ENCODE measurements at places on chromosomes 2 and 18.

GRCh38 chr18:69658685-69659084 lies 258.0 kb downstream of the DOK6 start:
- DNase-seq: no peak

- DNase-seq: no peak
Observed at GRCh38 chr2:84716564-84716963, 164.3 kb downstream of the TRABD2A start.

GRCh38 chr2:189267925-189268579 lies 88.5 kb upstream of the COL5A2 start:
- no peak for DNase-seq

DNA sequence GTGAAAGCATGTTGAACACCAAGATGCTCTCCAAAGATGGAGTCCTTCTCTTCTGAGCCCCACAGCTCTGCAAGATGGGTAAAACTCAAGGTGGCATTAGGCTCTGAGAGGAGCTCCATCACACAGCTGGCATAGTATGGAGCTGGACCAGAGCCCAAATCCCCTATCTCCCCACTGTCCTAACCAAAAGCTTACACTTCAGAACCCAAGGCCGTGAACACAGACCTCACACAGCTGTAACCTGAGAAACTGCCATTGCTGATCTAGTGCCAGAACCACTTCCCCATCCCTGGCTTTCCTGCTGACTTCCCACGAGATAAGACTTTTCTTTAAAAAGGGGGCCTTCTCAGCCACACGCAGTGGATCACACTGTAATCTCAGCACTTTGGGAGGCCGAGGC lies 25.0 kb downstream of the TTC32 start:
- DNase-seq: no peak

- DNase-seq: no peak
Observed at GRCh38 chr18:75691483-75691882, 264.0 kb upstream of the SMIM21 start.

GRCh38 chr2:100066246-100066645 lies 76.1 kb downstream of the AFF3 start:
- DNase-seq: no peak

- DNase-seq: no peak
Observed at GRCh38 chr2:147197754-147198483, 646.9 kb upstream of the ACVR2A start.

GRCh38 chr18:13136056-13136903 lies 82.3 kb upstream of the LDLRAD4 start:
- peak; percentile 69 for DNase-seq

All from GM20000 (cell line).